Activated gamma-delta T cell (primary cell): ENCODE measurements at places on chromosomes 11 and 22.

DNA sequence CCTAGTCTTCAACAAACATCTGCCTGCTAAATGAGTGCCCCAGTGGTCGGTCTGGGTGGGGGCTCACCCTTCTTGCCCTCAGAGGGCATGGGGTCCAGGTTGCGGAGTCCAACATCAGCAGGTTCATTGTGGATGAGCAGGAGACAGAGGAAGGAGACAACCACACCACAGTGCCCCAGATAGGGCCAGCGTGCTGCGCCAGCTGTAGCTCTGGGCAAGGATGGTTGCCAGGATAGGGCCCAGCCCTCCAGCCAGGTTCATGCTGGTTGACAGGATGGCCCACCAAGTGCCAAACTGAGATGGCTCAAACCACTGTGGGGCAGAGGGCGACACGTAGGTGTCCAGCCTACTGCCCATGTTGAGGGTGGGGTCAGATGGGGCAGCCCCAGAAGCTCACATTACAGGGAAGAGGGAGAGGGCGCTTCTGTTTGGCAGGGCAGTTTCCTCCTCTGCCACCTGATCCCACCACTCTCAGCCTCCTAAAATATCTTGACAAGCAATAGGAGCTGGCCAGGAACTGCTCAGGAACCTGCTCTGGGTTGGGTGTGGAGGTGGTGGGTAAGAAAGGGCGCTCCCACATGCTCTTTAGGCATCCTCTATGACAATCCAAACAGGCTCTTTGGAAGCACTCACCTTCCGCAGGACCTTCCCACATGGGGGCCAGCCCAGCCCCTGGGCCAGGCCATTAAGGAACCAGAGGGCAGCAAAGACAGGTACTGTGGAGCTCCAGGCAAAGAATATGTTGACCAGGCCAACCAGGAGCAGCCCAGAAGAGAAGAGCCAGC lies 2.9 kb downstream of the SLC37A4 start:
- no peak for DNase-seq

- no peak for DNase-seq
These were observed 19.0 kb upstream of the OR9Q1 start for GRCh38 chr11:58004664-58005063.

DNA sequence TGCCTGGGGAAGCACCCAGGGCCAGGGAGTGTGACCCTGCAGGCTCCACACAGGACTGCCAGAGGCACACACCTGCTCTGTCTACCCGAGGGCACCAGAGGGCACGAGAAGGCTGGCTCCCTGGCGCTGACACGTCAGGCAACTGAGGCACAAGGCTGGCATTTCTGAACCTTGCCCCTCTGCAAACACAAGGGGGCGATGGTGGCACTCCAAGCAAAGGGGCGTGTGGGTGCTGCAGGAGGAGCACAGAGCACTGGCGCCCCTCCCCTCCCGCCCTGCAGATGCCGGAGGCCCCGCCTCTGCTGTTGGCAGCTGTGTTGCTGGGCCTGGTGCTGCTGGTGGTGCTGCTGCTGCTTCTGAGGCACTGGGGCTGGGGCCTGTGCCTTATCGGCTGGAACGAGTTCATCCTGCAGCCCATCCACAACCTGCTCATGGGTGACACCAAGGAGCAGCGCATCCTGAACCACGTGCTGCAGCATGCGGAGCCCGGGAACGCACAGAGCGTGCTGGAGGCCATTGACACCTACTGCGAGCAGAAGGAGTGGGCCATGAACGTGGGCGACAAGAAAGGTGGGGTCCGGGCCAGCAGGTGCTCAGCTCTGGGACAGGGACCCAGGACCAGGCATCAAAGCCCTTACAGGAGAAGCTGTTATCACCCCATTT lies 20.8 kb upstream of the TXNRD2 start:
- DNase-seq = no peak

DNA sequence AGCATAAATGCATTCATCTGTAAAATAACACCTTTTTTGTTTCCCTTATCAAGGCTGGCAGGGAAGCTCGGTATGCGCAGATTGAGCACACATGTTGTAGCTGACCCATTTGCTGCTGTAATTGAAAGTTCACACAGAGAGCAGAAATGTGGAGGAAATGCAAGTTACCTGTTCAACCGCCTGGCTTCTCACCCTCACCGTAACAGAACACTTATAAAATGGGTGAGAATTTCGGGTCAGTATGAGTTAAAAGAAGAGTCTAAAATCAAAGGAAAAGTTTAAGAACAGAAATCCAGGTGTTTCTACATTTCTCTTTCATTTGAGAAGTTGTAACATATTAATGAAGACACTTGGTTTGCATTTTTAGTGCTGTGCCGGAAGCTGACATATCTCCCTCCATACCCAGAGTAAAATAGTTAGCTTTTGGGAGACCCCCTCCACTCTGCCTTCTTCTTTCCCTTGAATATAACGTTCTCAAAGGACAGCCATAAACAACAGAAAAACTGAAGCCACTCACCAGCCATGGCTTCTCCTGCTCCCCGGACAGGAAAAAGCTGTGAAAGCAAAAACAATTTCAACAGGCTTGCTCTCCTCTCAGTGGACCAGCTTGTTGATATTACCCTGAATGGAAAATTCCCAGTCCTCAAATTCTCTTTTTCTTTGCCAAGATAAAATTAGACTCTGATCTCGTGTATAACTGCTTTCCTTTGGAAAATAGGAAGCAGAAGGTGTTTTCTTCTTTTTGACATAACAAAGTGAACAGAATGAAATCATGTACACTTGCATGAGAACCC lies at the start of gene CASP12:
Gene CASP12 (minus strand): TSS at position 570 of the 794 bp plus-strand sequence.
- no peak for DNase-seq

DNA sequence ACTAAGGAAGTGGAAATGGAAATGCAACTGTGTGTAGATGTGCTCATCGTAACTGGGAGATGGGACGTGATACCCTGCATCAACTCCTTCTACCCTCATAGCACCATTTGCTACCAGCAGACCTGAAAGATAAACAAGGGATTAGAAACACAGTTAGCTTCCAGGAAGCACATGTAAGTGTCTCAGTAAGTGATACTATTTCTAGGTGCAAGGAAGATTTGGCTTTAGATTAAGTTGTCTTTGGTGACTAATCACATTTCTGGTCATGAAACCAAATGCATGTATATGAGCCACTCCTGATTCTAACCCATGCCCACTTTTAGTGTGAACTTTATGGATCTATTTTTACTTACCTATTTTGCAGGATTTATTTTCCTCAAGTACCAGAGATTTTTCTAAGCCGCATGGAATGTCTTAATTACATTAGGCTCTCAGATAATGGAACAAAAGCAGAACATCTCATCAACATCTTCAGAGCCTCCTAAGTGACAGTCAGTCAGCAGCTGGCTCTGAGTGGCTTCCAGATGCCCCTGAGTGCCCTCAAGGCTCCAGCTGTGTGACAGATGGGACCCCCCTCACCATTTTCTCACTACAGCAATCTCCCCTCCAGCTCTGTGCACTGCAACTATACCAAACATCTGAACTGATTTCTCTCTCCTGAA lies 21.2 kb downstream of the SLC5A12 start:
- DNase-seq = no peak

GRCh38 chr11:120039039-120039438 lies 98.9 kb downstream of the TRIM29 start:
- DNase-seq = no peak

GRCh38 chr22:42459287-42460063 lies 27.3 kb upstream of the NFAM1 start:
- no peak for DNase-seq

DNA sequence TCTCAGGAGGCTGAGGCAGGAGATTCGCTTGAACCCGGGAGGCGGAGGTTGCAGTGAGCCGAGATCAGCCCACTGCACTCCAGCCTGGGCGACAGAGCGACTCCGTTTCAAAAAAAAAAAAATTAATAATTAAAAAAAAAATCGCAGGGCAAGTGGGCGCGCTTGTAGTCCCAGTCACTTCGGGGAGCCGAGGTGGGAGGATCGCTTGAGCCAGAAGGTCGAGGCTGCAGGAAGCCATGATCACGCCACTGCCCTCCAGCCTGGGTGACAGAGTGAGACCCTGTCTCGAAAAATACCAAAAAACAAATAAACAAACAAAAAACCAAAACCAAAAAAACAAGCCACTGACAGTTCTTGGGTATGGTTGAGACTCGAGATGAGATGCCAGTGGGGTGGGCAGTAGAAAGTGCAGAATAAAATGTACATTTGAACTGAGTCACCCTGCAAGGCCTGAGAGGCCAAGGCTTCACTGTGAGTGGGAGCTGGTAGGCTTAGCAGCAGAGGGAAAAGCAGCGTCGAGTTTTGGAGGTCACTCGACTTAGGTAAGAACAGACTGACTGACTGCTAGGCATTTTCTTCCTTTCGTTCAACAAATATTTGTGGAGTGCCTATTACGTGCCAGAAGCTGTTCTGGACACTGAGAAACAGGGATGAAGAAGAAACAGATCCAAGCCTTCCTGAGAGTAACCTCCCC lies 635 bp upstream of the LDHA start:
- no peak for DNase-seq

DNA sequence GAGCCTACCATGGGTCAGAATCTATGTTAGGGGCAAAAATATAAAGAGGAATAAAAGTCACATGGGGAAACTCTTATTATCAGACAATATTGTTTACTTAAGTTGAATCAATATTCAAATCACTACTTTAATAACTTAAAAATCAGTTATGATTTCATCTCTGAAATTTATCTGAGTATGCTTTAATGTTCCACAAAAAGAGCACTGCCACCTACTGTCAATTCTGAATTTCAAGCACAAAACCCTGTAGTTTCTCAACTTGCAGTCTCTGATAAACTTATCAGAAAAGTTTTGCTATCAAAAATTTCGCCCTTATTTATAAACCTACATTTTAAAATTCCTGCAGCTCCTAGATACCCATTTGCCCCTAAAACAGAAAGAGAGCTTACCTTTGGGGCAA lies 47.3 kb downstream of the RDX start:
- DNase-seq = no peak

- DNase-seq = no peak
These were observed 20.7 kb upstream of the AIFM3 start for GRCh38 chr22:20946080-20946986.

GRCh38 chr22:41910050-41911000 lies 4.5 kb downstream of the SHISA8 start:
- DNase-seq = no peak

- no peak for DNase-seq
These were observed 6.8 kb upstream of the CTSD start for GRCh38 chr11:1770528-1770927.

GRCh38 chr22:28004021-28004420 lies 85.0 kb upstream of the PITPNB start:
- no peak for DNase-seq

DNA sequence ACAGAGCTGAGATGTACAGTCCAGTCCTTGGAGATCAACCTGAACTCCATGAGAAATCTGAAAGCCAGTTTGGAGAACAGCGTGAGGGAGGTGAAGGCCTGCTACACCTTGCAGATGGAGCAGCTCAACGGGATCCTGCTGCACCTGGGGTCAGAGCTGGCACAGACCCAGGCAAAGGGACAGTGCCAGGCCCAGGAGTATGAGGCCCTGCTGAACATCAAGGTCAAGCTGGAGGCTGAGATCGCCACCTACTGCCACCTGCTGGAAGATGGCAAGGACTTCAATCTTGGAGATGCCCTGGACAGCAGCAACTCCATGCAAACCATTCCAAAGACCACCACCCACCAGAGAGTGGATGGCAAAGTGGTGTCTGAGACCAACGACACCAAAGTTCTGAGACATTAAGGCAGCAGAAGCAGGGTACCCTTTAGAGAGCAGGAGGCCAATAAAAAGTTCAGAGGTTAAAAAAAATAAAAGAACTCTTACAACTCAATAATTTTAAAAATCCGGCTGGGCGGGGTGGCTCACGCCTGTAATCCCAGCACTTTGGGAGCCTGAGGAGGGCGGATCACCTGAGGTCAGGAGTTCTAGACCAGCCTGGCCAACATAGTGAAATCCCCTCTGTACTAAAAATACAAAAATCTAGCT lies 69.9 kb upstream of the RTL6 start:
- DNase-seq = no peak

GRCh38 chr11:66412110-66412509 lies 8.7 kb upstream of the NPAS4 start:
- DNase-seq = no peak

DNA sequence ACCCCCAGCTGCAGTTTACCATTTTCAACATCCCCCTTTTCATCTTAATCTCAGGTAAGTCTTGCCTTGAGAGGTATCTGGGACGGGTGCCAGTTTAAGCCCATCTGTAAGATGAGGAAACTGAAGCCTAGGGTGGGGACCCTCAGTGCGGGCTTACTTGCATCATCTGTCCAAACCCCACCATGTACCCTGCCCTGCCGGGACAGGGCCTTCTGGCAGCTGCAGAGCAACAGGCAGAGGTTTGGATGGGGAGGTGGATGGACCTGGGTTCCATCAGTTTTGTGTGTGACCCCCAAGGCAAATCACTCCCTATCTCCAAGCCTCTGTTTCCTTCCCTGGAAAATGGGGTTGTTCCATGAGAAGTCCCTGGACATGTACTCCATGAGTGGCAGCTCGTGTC lies 67.5 kb downstream of the MN1 start:
- no peak for DNase-seq

DNA sequence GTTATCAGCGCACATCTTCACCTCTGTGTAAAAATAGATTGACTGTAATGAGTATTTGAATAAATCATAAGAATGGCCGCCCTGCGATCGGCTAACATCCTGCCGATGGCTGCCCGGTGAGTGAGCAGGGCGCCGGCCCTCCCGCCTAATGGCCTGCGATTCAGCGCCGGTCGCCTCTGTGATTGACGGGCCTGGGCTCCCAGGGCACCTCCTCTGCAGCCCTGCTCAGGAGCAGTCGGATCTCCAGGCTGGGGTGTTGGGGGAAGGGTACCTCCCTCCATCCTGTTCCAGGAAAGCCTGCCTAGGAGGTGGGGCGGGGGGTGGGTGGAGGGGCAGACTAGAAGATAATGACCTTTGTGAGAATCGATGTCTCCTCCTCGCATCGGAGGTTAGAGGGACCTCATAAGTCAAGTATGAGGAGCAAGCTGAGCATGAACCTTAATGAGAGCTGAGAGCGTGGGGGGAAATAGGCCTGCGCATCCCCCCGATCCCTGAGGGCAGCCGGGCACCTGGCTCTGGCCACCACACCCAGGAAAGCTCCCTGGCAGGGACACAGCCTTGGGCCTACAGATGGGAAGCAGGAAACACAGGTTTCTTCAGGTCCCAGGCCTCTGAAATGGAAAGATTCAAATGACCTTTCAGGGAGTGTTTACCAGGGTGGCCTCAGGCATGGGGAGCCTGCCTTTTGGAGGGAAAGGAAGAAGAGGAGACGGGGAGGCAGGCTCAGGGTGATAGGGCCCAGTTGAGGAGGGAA lies 71.7 kb downstream of the PKNOX2 start:
- no peak for DNase-seq

- DNase-seq = no peak
These were observed 113.4 kb upstream of the RRM1 start for GRCh38 chr11:3981084-3981633.
